ENCODE measurements at places on chromosomes 16 and 17. TPM values are rescaled to one million over a fixed set of nuclear protein-coding genes. Genes with fewer than 3 reads are reported as not detected.

DNA sequence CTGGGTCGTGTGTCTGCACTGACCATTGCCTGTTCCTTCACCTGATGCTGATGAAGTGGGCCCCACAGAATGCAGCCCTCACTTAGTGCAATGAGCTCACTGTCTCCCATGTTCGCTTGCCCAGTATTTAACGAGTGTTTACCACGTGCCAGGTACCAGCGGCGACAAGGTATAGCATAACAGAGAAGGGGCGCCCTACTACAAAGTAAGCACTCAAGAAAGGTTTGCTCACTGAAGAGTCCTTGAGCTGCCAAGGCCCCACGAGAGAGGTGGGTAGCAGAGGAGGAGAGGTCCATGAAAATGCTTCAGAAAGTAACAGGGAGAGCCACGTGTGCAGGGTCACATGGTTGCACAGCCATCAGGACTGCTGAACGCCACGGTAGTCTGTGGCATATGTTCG lies 230.0 kb downstream of the NTN1 start:
- no peaks in the 10 kb centered on the region for H3K36me3 ChIP-seq
- H3K27me3 ChIP-seq: no peaks in the 10 kb centered on the region
- no peak overlapping the region for H3K27ac ChIP-seq
- no peak overlapping the region for H3K4me3 ChIP-seq

GRCh38 chr17:61072648-61073047 lies 327.0 kb upstream of the TBX2 start:
- no peak overlapping the region for H3K4me3 ChIP-seq
- no peaks in the 10 kb centered on the region for H3K27me3 ChIP-seq
- H3K36me3 ChIP-seq: no peaks in the 10 kb centered on the region
- peak; percentile 51 for DNase-seq

DNA sequence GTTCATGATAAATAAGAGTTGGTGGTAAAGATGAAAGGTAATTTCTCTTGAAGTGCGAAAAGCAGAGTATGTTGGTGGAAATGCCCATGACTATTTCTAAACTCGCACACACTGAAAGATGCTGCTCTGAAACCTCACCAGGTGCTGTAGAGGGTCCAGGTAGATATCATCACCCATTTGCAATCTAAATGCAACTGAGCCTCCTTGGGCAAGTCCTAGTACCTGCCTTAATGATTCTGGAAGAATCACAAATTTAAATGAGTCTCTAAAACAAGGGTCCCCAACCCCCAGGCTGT lies 5.9 kb upstream of the MMD start:
- no peak overlapping the region for H3K4me3 ChIP-seq
- DNase-seq: no peak
- H3K36me3 ChIP-seq: no peaks in the 10 kb centered on the region
- peaks cover 23% of the 10 kb centered on the region for H3K27me3 ChIP-seq
- no peak overlapping the region for H3K27ac ChIP-seq

RNF112 gene
- 0.36 TPM for total RNA-seq

DNA sequence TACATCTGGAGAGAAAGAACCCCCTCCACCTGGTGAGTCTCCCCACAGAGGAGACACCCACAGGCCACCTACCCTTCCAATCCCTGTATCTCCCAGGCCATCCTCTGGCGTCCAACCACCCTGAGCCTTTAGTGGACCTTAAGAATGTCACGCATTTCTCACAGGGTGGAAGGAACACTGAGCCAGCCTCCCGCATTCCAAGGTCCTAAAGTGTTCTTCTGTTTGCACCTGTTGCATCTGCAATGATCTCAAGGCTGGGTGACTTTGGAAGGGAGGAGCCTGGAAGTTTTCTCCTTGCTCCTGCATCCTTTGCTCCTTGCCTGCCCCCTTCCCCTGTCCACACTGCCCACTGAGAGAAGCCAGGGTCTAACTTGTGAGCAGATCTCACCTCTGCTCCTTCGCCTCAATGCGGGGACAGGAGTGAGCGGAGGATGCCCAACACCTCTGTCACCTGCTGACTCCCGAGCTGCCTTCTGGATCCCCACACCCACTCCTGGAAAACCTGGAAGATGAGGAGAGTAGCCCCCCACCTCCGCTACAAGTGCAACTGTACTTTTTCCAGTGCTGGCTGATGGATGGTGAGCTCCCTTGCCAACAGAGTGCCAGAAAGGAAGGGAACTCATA lies 3.7 kb downstream of the CHST5 start:
- no peak overlapping the region for H3K27ac ChIP-seq
- no peaks in the 10 kb centered on the region for H3K36me3 ChIP-seq

- H3K27ac ChIP-seq: no peak overlapping the region
- H3K4me1 ChIP-seq: no peaks in the 10 kb centered on the region
- no peak overlapping the region for H3K4me3 ChIP-seq
- H3K36me3 ChIP-seq: no peaks in the 10 kb centered on the region
- DNase-seq: no peak
Observed at GRCh38 chr16:30910427-30911029, 12.8 kb upstream of the FBXL19 start.

TBC1D3L gene
- total RNA-seq: 16.5 TPM

DNA sequence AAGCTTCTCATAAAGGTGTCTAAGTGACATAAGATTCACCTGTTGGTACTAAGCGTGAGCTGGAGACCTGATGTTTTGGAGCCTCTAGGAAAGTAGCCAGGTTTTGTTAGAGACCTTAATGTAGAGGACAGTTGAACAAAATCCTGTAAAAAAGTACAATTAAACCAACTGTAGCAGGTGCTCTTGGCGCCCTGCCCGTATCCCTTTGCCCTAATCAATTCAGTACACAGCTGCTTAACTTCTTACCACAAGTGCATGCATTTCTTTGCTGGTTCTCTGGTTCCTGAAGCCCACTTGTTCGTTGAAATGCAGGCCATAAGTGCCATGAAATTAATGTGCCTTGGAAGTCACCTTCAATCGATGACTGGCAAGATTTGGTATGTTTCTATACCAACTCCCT lies 24.4 kb downstream of the GLP2R start:
- no peaks in the 10 kb centered on the region for H3K36me3 ChIP-seq
- no peaks in the 10 kb centered on the region for H3K27me3 ChIP-seq
- no peaks in the 10 kb centered on the region for H3K4me1 ChIP-seq
- no peak overlapping the region for H3K27ac ChIP-seq

- no peaks in the 10 kb centered on the region for H3K36me3 ChIP-seq
- peak overlapping the region; percentile 31 for H3K27ac ChIP-seq
- H3K4me3 ChIP-seq: no peak overlapping the region
- peaks cover 78% of the 10 kb centered on the region for H3K27me3 ChIP-seq
- peaks cover 18% of the 10 kb centered on the region for H3K4me1 ChIP-seq
- DNase-seq: peak; percentile 83
Observed at GRCh38 chr17:48593840-48594537, 410 bp upstream of the HOXB5 start.

DNA sequence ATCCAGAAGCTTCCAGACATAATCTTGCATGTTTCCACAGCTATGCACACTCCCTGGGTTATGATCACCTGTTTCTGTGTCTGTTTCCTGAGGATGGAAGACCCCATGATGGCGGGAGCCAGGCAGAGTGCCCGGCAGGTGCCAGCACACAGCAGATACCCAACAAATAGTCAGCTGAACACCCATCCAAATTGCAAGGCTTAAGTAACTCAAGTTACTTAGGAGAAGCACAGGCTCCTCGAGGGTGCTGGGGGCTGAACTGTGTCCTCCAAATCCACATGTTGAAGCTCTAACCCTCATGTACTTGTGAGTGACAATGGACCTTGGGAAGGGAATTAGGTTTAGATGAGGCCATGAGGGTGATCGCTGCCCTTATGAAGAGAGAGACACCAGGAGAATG lies 79.5 kb upstream of the DOC2B start:
- DNase-seq: no peak
- H3K4me1 ChIP-seq: no peaks in the 10 kb centered on the region
- H3K4me3 ChIP-seq: no peak overlapping the region
- no peak overlapping the region for H3K27ac ChIP-seq
- H3K27me3 ChIP-seq: peaks cover 14% of the 10 kb centered on the region
- no peaks in the 10 kb centered on the region for H3K36me3 ChIP-seq

- H3K36me3 ChIP-seq: no peaks in the 10 kb centered on the region
- DNase-seq: peak; percentile 31
- H3K4me1 ChIP-seq: no peaks in the 10 kb centered on the region
Observed at GRCh38 chr17:49379926-49380325, 17.9 kb upstream of the ZNF652 start.

CDR2 gene
- 56.5 TPM for total RNA-seq

Measured in astrocyte (in vitro differentiated cells and primary cell).